ENCODE measurements at places on chromosomes 7 and 10.

GRCh38 chr7:133015888-133016287 is 66.0 kb downstream of the CHCHD3 start:
- no peak for DNase-seq

DNA sequence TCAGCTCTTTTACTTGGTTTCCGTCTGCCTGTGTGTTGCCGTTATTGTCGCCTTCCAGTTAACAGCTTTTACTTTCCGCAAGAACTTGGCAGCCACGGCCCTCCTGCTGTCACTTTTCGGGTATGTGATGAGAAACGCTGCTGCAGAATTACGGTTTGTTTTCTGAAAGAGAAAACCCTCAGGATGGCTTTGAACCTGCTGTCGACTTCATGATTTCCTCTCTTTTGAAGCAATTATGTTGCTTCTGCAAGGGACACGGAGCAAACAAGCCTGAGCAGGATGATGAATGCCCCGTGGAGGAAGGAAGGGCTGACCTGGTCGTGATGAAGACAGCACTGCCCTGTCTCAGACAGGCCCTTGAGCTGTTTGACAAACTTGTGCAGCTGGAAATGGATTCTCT is 339.8 kb downstream of the ABCA13 start:
- DNase-seq, result no peak

- DNase-seq, result no peak
These were observed 1.2 kb downstream of the TASOR2 start for GRCh38 chr10:5685764-5686240.

- no peak for DNase-seq
These were observed 64.7 kb upstream of the DUSP5 start for GRCh38 chr10:110432814-110433565.

DNA sequence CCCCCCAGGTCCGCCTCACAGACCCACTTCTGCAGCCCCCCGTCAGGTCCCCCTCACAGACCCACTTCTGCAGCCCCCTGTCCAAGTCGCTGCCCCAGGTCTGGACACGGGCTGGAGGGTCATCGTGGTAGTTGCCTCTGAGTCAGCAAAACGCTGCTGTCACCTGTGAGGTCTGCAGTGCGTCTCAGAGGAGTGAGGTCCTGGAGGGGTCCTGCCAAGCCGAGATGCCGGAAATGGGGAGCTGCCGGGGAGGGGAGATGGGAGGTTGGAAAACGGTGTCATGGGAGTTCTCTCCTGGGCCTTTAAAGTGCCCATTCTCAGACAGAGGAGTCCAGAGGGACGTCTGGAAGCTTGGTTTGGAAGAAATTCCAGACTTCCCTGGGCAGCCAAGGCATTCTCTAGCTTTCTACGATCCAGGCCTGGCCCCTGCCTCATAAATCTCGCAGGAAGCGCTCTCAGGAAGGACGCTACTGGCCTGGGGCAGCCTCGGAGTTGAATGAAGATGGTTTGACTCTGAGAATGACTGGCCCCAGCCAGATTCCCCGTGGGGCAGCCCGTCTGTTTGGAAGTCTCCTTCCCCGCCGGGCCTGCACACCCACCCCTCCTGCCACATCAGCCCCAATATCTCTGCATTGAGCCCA is 38.7 kb downstream of the CALML3 start:
- no peak for DNase-seq

DNA sequence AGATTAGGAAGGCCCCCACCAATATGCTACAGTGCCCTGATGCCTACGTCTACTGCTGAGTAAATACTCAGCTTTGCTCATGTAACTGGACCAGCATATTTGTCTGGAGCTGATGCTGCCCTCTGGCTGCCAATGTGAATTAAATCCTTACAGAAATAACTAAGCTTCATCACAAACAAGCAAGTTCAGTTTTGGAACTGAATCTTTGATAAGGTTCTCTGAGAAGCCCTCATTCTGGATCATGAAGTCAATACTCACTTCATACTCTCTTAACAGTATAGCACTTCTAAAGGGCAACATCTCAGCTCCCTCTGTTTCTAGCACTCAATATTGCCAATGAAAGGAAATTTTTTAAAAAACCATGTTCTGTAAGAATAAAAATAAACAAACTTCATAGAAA is 246.7 kb downstream of the ETV1 start:
- no peak for DNase-seq

DNA sequence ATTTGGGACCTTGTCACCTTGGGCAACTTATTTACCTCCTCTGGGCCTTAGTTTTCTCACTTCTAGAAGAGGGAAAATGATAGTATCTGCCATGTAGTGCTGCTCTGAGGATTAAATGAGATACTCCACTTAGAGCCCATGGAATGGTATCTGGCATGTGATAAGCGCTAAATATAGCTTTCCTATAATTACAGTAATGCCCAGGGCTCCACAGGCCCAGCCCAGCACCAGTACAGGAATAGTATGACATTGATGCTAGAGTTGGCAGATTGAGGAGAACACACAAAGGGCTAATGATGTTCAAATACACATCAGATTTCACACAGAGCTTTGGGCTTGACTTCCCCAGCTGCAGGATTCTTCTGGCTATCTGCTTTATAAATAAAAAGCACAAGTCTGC is 34.9 kb downstream of the FAS start:
- DNase-seq, result no peak

DNA sequence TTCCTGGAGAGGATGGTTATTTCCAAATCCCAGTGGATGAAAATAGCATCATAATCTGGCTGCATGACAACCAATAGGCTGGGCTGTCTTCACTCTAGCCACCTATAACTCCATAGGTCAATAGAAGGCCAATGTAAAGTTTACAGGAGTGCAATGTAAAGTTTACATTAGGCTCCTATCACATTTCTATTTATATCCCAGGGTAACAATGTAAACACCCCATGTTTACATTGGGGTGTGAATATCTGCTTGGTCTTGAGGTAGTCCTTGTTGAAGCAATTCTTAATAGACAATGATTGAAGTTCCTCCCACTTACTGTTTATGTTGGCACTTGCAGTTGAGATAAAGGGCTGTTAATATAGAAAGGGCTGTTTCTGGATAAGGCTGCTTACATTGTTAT is 21.5 kb downstream of the CH25H start:
- no peak for DNase-seq

DNA sequence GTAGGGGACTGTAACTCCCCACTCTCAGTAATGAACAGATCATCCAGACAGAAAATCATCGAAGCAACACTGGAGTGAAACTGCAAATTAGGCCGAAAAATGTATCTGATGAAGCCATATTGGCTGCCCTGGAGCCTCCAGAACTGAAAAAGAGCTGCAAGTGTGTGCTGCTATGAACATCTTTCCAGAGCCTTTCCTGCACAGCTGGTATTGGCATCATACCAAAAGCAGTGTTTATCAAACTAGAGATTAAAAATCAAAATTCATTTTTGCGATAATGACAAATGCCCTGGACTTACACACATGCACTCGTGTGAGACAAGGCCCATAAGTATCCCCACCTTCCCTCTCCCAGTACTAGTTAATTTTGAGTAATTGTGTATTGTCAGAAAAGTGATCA is 6.8 kb upstream of the CLDN12 start:
- DNase-seq, result no peak

GRCh38 chr7:76142861-76143260 is 58.8 kb upstream of the SRRM3 start:
- DNase-seq, result no peak

DNA sequence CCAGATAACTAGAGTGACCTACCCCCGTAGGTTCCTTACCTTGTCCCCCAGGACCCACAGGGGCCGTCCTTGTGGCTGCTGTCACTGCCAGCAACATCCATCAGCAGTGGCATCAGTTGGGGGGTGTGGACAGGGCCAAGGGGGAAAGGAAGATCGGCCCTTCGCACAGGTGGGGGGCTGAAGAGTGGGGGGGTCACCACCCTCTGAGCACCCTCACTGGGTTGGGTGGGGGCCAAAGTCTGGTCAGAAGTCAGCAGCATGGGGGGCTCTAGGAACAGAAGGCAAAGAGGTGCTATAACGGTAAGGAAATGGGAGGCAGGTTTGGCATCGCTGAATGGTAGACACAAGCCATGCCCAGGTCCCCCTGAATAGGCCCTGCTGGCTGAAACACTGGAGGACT is 4.6 kb downstream of the NOBOX start:
- DNase-seq, result no peak

GRCh38 chr10:132796846-132797245 is 10.9 kb upstream of the NKX6-2 start:
- no peak for DNase-seq

DNA sequence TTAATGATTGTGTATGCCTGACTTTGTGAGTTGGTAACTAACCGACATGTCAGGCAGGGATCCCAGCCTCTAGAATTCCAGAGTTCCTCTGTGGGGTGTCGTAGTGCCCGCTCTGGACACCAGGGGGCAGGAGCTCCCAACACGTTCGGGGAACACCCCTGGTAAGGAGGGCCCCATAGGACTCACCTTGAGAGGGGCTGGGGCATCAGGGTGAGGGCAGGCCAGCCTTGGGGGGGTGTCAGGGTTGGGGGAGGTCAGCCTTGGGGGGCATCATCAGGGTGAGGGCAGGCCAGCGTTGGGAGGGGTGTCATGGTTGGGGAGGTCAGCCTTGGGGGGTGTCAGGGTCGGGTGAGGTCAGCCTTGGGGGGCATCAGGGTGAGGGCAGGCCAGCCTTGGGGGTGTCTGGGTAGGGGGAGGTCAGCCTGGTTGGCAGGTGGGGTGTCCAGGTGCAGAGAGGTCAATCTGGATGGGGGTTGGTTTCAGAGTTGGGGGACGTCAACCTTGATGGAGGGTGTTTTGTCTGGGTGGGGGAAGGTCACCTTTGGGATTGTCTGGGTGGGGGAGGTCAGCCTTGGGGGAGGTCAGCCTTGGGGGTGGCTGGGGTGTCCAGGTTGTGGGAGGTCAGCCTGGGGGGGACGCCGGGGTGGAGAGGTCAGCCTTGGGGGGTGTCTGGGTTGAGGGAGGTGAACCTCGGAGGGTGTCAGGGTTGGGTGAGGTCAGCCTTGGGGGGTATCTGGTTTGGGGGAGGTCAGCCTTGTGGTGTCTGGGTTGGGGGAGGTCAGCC is 45.6 kb upstream of the SUN1 start:
- peak; percentile 16 for DNase-seq
